ENCODE measurements at places on chromosomes 6 and 20.

GRCh38 chr6:112606656-112607435 lies 259.7 kb downstream of the RFPL4B start:
- no peak for DNase-seq

- no peak for DNase-seq
Measured at GRCh38 chr6:125529061-125529460, 220.4 kb upstream of the HEY2 start.

- no peak for DNase-seq
Measured at GRCh38 chr6:96942676-96943075, 18.1 kb downstream of the KLHL32 start.

- no peak for DNase-seq
Measured at GRCh38 chr20:33769043-33769442, 37.2 kb downstream of the ZNF341 start.

GRCh38 chr6:63521475-63522210 lies 50.6 kb upstream of the LOC128125822 start:
- no peak for DNase-seq

GRCh38 chr6:24951811-24952299 lies 16.1 kb upstream of the RIPOR2 start:
- DNase-seq = no peak

- no peak for DNase-seq
Measured at GRCh38 chr20:48414786-48415185, 413.0 kb downstream of the PREX1 start.

DNA sequence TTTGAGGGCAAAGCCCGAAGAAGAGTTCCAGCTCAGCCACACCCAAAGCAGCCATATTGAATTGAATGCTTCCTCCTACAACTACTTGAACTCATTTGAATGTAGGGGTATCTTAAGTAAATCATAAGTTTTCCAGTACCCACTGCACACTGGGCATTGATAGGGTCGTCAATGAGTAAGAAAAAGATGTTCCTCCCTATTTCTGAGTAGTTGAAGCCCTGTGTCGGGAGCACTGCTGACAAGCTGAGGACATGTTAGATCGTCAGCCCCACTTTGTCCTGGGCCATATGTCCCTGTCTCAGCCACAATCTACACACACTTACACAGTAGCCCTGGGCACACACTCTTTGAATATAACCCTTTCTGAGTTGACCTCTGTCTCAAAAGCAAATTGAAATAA lies 105.7 kb downstream of the ARHGAP18 start:
- no peak for DNase-seq

DNA sequence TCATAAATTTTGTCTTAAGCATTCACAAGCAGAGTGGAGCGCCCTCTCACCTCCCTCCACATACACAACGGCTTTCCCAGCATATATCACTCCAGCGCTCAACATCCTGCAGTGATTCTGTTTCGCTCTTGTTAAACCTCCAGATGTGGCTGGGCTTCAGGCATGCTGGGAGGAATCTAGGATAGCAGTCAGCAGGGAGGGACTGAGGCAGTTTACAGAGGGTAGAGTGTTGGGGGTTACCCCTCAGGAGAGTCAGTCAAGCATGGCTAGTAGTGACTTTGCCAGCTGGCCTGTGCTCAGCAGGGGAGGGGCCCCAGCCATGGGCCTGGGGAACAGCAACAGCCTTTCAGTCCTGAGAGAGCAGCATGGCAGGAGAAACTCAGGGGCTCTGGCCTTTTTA lies 161.4 kb upstream of the FLRT3 start:
- DNase-seq = no peak

GRCh38 chr6:5672581-5673011 lies 334.1 kb downstream of the NRN1 start:
- DNase-seq = no peak

DNA sequence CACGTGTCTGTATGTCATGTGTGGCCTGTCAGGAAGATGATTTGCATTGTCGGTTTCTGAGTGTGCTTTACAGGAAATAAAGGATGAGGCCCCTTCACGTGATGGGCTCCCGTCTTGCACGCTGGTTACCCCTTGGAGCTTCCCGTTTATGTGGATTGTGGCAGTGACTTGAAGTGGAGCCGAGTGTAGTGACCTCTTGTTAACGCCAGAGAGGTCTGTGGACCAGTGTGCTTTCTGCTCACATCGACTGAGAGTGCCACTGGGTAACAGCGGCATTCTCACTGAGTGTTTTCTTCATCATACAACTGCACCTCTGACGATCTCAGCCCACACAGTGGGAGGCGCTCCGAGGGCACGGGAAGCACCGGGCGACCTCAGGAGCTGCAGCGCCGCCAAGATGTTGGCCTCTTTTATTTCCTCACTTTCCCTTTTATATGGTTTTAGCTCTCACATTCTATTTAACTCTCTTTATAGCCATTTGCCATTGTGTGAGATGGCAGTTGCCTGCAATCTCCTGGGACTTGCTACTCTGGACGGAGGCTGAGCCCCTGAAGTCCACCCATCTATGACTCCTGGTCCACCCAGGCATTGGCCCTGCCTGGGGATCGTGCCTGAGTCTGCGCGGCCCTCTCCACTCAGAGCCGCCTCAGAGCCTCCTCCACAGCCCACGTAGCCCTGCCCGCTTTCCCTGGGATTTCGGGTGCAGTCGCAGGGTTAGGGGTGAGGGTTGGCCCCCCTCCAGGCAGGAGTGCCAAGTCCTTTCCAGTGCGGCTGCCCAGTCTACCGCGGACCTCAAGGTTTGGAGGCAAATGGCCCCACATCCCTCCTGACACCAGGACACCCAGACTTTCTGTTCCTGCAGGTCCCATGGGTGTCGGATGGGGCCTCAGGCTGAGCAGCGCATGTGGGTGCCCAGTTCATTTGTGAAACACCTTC lies 238.9 kb downstream of the ERMARD start:
- DNase-seq = no peak

DNA sequence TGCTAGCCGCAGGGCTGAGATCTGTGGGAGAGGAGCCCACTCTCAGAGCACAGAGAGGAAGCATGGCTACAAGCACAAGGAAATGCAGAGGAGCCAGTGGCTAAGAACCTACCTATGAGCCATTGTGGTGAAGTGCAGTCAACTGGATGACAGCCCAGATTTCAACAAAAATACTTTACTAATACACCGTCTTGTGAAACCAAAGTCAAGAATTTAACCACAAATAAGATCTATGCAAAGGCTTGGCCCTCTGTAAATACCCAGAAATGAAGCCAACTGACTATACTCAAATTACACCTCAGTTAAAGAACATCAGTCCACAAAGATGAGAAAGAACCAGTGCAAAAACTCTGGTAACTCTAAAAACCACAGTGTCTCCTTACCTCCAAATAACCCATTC lies 40.1 kb upstream of the PTCHD4 start:
- DNase-seq = no peak

GRCh38 chr6:4640139-4640538 lies 136.1 kb upstream of the CDYL start:
- no peak for DNase-seq

GRCh38 chr6:53951383-53951782 lies 156.6 kb downstream of the LRRC1 start:
- no peak for DNase-seq

DNA sequence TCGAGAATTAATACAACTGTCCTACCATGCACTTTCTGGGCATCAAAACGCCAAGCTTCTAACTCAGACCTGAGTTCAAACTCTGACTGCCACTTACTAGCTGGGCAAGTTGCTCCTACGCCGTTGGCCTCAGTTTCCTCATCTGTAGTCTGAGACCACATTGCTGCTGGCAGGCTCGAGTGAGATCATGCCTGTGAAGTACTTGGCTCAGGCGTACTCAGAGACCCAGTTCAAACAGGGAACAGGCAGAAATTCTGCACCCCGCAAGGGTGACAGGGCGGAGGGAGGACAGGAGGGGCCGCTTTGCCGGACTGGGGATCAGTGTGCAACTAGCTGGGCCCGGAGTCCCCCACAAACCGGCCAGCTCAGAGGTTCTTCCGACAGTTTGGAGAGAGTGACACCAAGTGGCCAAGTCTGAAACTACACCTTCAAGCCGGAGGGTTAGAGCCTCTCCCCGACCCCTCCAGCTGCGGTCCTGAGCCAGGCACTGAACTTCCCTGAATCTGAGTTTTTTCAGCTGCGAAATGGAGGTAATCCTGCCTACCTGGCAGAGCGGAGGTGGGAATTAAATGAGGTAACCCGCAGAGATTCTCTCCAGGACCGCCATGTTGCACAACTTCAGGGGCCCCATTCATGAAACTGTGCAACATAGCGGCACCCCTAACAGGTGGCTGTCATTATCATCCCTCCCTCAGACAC lies 46.0 kb upstream of the PTPN1 start:
- DNase-seq = no peak

DNA sequence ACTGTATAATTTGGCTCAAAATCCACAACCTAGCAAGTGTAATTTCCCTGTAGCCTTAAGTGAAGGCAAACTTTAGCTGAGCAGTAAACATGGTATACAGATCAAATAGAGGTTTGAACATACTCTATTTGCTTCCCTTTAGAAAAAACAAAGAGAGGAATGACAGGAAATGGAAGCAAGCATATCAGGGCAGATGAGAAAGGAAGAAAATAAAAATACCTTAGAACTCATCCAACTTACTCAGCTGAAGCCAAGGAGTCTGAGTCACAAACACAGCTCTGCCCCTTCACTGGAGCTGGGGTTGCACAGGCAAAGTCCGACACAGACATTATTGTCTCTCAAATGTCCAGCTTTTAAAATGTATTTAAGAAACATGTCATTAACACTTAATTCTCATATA lies 379.9 kb upstream of the IRAK1BP1 start:
- DNase-seq = no peak

DNA sequence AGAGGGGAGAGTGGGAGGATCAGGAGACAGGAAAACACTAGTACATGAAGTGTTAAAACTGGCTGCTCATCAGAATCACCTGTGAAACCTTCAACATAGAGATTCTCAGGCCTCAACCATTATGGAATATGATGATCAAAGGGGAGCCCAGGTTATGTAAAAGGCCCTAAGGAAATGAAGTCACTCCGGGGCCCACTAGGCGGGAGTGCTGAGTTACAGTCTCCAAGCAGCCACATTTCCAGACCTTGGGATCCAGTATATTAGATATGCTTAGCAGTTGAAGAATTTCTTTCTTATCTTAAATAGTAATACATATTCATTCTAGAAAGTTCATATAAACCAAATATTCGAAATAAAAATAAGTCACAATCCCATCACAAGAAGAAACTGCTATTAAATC lies 476.3 kb downstream of the PRKN start:
- no peak for DNase-seq

DNA sequence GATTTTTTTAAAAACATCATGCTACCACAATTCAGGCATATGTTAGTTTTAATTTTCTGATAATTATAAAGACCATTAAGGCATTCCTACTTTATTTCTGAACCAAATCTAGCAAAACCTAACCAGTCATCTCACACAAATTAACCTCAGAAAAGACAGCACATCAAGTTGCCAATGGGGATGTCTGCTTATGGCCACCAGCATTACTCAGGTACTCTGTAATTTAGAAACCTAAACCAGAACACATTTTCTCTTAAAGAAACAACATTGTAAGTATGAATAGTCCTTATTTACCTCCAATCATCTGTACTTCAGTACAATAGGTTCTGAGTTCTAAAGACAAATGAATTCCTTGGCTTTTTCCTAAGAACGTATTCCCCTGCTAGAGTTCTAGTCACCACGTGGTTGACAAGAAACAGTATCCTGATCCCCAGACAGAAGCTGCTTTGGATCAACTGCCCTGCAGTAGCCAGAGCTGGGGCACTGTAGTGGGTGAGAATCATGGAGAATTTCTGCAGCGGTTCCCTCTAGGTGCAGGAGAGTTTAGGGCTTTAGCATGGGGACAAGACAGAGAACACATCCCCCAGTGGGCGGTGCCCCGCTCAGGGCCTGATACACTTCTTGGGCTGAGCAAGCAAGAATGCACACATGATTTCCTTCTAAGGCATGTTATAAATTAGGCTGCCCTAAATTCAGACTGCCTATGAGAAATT lies 15.4 kb downstream of the GCLC start:
- DNase-seq = no peak

- DNase-seq = no peak
Measured at GRCh38 chr20:35901678-35902544, 52.4 kb downstream of the SCAND1 start.

DNA sequence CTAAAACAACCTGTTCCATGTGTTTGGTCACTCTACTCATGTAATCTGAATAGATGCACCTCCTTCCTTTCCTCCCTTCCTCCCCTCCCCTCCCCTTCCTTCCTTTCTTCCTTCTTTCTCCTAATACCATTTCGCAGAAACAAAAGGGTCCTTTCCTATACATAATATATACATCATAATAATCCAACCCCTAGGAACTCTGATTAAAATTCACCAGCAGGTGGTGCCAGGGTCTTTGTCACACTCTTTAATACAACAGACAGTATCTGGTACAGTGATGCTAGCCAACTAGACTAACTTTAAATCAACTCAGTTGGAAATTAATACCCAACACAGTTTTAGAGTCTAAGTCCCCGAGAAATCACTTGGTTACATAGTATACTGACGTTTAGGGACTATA lies 181.2 kb upstream of the SHLD1 start:
- DNase-seq = no peak

DNA sequence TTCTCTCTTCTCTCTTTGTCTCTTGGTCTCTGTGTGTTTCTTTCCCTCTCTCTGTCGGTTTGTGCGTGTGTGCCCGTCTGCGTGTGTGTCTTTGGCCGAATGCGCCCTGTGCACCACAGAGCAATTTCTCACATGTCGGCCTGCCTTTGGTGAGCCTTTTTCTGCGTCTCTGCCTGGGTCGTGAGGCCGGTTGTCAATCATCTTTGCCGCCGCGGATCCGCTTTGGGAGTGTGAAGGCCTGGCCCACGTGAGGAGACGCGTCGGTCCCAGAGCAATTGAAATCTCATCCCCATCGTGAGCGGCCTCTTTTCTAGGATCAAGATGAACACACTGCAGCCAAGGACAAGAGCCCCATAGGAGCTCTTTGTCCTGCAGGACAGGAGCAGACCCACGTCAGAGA lies 580.7 kb upstream of the ZNF337 start:
- DNase-seq = no peak

DNA sequence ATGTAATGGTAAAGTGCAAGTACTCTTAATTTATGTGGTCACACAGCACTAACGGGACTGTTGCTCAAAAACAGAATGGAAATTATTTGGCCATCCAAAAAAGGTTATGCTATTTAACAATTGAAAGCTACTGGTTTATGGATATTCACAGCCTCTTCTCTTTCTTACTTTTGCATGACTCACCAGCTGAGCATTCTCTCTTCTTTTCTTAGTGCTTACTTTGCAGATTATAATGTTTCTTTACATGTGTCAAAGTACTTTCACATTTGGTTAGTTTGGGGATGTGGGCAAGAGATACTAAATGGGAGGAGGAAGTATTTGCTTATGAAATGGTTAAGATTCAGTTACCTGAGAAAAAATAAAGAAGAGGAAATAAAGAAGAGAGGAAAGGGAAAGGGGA lies 610.5 kb downstream of the HTR1B start:
- DNase-seq = no peak

- peak; percentile 21 for DNase-seq
Measured at GRCh38 chr20:52150440-52151258, 40.9 kb downstream of the ZFP64 start.
